ENCODE measurements at places on chromosomes 11 and 22. TPM values are rescaled to one million over a fixed set of nuclear protein-coding genes. Genes with fewer than 3 reads are reported as not detected.

Gene SAA2
- polyA plus RNA-seq, result 1.2 TPM

DNA sequence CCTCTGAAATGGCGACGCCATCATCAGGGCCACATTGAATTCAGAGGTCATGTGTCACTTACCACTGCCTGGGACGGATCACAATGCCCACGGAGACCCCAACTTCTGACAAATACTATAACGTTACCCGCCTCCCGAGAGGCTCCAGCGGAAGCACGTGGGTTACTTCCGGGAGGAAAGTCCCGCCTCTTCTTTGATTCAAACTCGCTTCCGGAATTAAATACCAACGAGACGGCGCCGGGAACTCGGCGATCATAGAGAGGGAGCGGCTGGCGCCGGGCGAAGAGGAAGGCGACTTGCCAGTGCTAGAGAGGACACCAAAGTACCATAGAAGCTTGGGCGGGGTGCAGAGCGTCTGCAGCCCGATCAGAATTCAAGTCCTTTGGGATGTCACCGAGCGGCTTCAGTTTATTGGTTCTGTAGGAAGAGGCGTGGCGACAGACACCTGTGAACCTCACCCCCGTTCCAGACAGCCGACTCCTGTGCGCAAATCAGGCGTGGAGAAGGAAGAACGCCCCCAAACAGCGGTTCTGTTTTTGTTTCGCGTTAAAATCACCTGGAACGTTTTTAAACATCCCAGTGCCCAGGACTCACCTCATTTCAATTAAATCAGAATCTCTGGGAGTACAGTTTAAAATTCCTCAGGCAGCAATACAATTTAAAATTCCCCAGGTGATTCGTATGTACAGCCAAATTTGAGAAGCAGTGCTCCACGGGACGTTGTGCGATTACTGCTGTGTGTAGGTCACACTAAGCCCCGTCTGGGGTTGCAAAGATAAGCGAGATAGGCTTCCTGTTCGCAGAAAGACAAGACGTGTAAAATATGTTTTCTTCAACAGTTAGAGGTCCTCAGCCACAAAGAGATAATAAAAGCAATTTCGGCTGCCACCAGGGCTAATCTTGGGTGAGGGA lies at the start of gene TIMM10:
Gene TIMM10 (minus strand): TSS at position 159 of the 912 bp plus-strand sequence. CDS start 565 bp downstream, outside the sequence.
- peak within 1 kb of the TSS; percentile 95 for H3K4me3 ChIP-seq
- H3K27me3 ChIP-seq, result no peaks in the 10 kb centered on the region

DNA sequence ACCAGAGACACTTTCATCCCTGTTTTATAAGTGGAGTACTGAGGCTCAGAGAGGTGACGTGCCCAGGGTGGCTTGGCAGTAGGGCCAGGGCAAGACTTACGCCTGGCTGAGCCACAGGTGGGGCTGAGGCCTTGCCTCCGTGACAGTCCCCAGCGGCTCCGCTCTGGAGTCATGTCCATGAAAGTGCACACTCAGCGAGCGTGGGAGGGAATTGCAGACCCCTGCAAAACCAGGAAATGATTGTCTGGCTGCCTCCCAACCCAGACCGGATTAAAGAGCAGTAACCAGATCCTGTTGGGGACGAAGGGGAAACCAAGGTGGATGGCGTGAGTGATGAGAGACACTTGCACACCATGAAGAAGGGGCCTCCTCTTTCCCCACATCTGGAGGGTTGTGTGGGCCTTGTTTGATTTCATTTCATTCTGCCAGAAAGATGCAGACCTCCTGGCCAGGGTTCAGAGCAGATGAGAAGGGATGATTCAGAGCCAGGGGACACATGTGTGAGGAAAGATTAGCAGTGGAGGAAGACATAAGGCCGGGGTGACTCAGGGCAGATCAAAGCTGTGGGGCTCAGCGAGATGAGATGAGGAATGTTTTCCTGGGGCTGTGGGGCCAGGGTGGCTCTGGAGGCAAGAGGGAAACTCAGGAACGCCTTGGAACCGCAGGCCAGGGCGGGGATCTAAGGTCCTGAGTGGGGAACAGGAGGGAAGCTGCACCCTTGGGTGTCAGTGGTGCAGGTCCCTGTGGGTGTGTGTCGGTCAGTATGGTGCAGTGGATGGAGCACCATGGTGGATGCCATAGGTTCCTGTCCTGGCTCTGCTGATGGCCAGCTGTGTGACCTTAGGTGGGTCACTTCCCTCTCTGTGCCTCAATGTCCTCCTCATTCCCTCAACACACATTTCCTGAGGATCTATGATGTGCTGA lies 29.9 kb upstream of the LRRC32 start:
- H3K27me3 ChIP-seq, result peaks cover 10% of the 10 kb centered on the region
- DNase-seq, result no peak
- H3K4me1 ChIP-seq, result no peaks in the 10 kb centered on the region
- H3K4me3 ChIP-seq, result no peak overlapping the region

- no peaks in the 10 kb centered on the region for H3K36me3 ChIP-seq
- no peaks in the 10 kb centered on the region for H3K4me1 ChIP-seq
- DNase-seq, result no peak
These were observed 58.2 kb upstream of the B3GAT1 start for GRCh38 chr11:134470238-134470637.

Gene DUSP8
- polyA plus RNA-seq, result 1.7 TPM

GRCh38 chr11:133968300-133968699 lies 11.5 kb upstream of the IGSF9B start:
- no peak overlapping the region for H3K27ac ChIP-seq
- DNase-seq, result no peak
- peaks cover 9% of the 10 kb centered on the region for H3K27me3 ChIP-seq

- no peak overlapping the region for H3K27ac ChIP-seq
- no peaks in the 10 kb centered on the region for H3K4me1 ChIP-seq
- no peaks in the 10 kb centered on the region for H3K27me3 ChIP-seq
These were observed 1039.3 kb downstream of the NTM start for GRCh38 chr11:132409573-132410355.

- no peak overlapping the region for H3K27ac ChIP-seq
- peaks cover 18% of the 10 kb centered on the region for H3K36me3 ChIP-seq
- no peak overlapping the region for H3K4me3 ChIP-seq
- DNase-seq, result no peak
- H3K4me1 ChIP-seq, result no peaks in the 10 kb centered on the region
These were observed 16.7 kb downstream of the PAFAH1B2 start for GRCh38 chr11:117160826-117161225.

Gene NCR3LG1
- 3.9 TPM for polyA plus RNA-seq

Gene ANO9
- 17.7 TPM for polyA plus RNA-seq

- H3K27me3 ChIP-seq, result no peaks in the 10 kb centered on the region
- no peaks in the 10 kb centered on the region for H3K36me3 ChIP-seq
- no peak for DNase-seq
- H3K27ac ChIP-seq, result peak overlapping the region; percentile 12
- H3K4me1 ChIP-seq, result peaks cover 45% of the 10 kb centered on the region
- H3K4me3 ChIP-seq, result no peak overlapping the region
These were observed 27.6 kb upstream of the EXPH5 start for GRCh38 chr11:108620958-108621772.

Gene CSRP3
- polyA plus RNA-seq, result not detected

DNA sequence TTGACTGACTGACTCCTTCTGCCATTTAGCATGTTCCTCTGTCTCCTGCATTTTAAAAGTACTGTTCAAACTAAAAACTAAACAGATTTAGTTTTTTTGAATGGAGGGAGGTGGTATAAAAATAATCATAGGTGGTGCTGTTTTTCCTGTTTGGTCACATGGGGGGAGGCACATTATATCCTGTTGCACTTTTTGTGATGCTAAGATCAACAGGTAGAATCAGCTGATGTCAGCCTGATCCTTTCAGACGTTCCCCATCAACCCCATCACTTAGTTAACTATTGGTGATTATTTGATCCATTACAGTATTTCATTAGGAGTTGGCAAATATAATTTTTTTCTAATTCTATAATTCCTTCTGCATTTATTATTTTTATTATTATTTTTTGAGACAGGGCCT lies 5.1 kb upstream of the OSBP2 start:
- H3K27me3 ChIP-seq, result no peaks in the 10 kb centered on the region
- peaks cover 4% of the 10 kb centered on the region for H3K4me1 ChIP-seq
- H3K4me3 ChIP-seq, result no peak overlapping the region
- H3K36me3 ChIP-seq, result no peaks in the 10 kb centered on the region
- H3K27ac ChIP-seq, result no peak overlapping the region
- DNase-seq, result no peak

DNA sequence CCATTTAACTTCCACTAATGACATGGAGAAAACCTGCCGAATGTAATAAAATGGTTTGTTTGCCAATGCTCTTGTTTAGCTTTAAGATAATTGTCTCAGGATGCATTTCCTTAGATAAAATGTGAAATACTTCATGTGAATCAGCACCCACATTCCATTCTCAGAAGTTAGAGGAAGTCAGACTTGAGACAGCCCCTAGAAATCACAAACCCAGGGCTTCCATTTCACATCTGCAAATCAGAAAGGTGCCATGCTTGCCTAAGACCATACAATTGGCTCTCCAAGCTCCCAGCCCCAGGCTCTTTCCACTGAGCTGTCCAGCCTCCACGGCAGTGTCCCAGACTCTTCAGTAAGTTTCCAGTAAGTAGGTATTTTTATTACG lies 35.6 kb upstream of the ADORA2A start:
- H3K27ac ChIP-seq, result no peak overlapping the region
- no peaks in the 10 kb centered on the region for H3K27me3 ChIP-seq
- H3K4me1 ChIP-seq, result peaks cover 12% of the 10 kb centered on the region
- no peak for DNase-seq
- peaks cover 2% of the 10 kb centered on the region for H3K36me3 ChIP-seq

DNA sequence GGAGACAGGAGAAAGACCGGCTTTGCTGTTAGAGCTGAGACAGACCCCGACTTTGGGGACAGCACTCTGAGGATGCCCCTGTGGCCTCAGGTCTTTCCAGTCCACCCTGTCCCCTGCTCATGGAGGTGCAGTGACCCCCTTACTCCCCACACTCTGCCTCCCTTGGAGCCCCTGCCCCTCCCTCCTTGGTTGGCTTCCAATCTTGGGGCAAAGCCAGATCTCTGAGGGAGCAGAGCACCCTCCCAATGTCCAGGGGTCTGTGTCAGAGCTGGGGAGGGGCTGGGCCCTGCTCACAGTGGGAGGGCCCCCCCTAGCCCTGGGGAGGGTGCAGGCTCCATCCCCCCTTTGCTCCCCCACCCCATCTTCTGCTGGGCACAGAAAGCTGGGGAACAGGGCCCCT lies 50.0 kb downstream of the IGLL1 start:
- no peaks in the 10 kb centered on the region for H3K36me3 ChIP-seq
- DNase-seq, result no peak
- H3K27ac ChIP-seq, result no peak overlapping the region
- peaks cover 3% of the 10 kb centered on the region for H3K27me3 ChIP-seq
- no peaks in the 10 kb centered on the region for H3K4me1 ChIP-seq
- no peak overlapping the region for H3K4me3 ChIP-seq

- H3K36me3 ChIP-seq, result no peaks in the 10 kb centered on the region
- no peak overlapping the region for H3K27ac ChIP-seq
- peaks cover 29% of the 10 kb centered on the region for H3K4me1 ChIP-seq
- no peak overlapping the region for H3K4me3 ChIP-seq
- no peaks in the 10 kb centered on the region for H3K27me3 ChIP-seq
These were observed 18.6 kb upstream of the FOLR1 start for GRCh38 chr11:72173291-72173690.

DNA sequence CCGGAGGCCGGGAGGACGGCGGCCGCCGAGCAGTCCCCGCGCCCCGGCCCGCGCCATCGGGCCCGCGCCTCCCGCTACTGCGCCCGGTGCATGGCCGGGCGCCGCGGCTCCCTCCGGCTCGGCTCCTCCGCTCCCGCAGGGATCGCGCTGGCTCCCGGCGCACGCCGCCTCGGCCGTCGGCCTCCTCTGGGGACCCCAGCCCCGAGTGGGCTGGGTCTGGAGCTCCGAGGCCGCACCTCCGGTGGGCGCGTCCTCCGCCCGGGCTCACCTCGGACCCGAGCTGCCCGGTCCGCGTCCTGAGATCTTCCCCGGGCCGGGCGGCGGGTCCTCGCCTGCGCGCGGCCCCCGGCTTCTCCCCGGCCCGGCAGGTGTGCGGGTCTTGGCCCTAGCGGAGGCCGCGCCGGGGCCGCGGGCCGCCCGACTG lies 251 bp downstream of the SHISA8 start:
- no peaks in the 10 kb centered on the region for H3K36me3 ChIP-seq
- H3K4me3 ChIP-seq, result no peak overlapping the region
- peaks cover 81% of the 10 kb centered on the region for H3K27me3 ChIP-seq
- H3K4me1 ChIP-seq, result peaks cover 17% of the 10 kb centered on the region
- H3K27ac ChIP-seq, result no peak overlapping the region

- no peak for DNase-seq
- peaks cover 62% of the 10 kb centered on the region for H3K27me3 ChIP-seq
- peak within 1 kb of the TSS; percentile 42 for H3K4me3 ChIP-seq
- H3K27ac ChIP-seq, result no peak within 1 kb of the TSS
These were observed at the start of gene FAT3 for GRCh38 chr11:92224407-92225124. TSS of gene FAT3 (plus strand) at chr11:92224818. CDS start at chr11:92352113, 127,295 bp downstream.

DNA sequence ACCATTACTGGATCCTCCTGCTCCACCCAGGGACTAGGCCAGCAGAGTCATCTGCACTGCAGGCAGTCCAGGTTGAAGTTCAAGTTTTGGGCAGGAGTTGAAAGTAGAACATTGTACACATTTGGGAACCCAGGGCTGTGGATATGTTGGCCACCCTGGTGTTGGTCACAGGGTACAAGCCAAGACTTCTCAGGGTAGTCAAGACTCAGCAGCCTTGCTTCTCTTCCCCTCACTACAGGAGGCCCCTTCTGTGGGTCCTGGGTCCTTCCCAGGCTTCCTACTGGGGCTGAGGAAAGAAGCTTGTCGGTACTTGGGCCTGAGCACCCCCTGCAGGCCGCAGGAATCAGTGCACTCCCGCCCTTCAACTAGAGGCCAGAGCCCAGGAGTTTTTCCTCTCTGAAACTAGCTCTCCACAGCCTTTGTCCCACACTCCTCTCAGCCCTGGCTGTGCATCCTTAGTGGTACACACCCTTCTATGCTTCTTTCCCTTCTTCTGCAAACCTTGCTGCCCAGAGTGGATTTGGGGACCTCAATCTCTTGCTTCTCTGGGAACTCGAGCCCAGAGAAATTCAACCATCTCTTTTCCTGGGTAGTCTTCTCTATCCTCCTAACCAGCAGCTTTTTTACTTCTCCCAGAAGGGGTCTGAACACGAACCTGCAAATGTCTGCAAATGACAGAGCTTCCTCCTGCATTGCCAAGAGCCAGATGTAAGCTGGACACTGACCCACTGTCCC lies 2.6 kb upstream of the HPX start:
- no peak for DNase-seq
- no peaks in the 10 kb centered on the region for H3K27me3 ChIP-seq
- H3K4me3 ChIP-seq, result no peak overlapping the region
- H3K27ac ChIP-seq, result no peak overlapping the region
- no peaks in the 10 kb centered on the region for H3K4me1 ChIP-seq

Gene SLC17A6
- polyA plus RNA-seq, result not detected

- no peak for DNase-seq
- no peak overlapping the region for H3K4me3 ChIP-seq
- H3K36me3 ChIP-seq, result peaks cover 3% of the 10 kb centered on the region
- H3K27ac ChIP-seq, result no peak overlapping the region
These were observed 182.6 kb downstream of the DDX10 start for GRCh38 chr11:108847298-108847990.

Gene C11orf21
- not detected for polyA plus RNA-seq

Gene RFPL3
- not detected for polyA plus RNA-seq

Gene TMPRSS6
- polyA plus RNA-seq, result not detected

GRCh38 chr11:126487711-126488110 lies 132.2 kb downstream of the ST3GAL4 start:
- H3K27ac ChIP-seq, result no peak overlapping the region
- DNase-seq, result no peak
- no peaks in the 10 kb centered on the region for H3K27me3 ChIP-seq
- no peaks in the 10 kb centered on the region for H3K4me1 ChIP-seq
- H3K36me3 ChIP-seq, result no peaks in the 10 kb centered on the region

GRCh38 chr22:44758344-44758973 lies 6.1 kb downstream of the ARHGAP8 start:
- H3K4me1 ChIP-seq, result peaks cover 41% of the 10 kb centered on the region
- no peak overlapping the region for H3K4me3 ChIP-seq
- no peak for DNase-seq
- peaks cover 8% of the 10 kb centered on the region for H3K36me3 ChIP-seq
- H3K27me3 ChIP-seq, result no peaks in the 10 kb centered on the region
- no peak overlapping the region for H3K27ac ChIP-seq

Gene OR51E2
- not detected for polyA plus RNA-seq

Data from keratinocyte (primary cell).